ENCODE measurements at places on chromosomes 12 and 14.
A peak's percentile ranks its signal among the peaks of the same experiment; 100 is the strongest.

- peak; percentile 81 for DNase-seq
These were observed 200.7 kb upstream of the FOXN3 start for GRCh38 chr14:89617481-89618329.

- no peak for DNase-seq
These were observed 43.3 kb upstream of the LRRK2 start for GRCh38 chr12:40181490-40181889.

DNA sequence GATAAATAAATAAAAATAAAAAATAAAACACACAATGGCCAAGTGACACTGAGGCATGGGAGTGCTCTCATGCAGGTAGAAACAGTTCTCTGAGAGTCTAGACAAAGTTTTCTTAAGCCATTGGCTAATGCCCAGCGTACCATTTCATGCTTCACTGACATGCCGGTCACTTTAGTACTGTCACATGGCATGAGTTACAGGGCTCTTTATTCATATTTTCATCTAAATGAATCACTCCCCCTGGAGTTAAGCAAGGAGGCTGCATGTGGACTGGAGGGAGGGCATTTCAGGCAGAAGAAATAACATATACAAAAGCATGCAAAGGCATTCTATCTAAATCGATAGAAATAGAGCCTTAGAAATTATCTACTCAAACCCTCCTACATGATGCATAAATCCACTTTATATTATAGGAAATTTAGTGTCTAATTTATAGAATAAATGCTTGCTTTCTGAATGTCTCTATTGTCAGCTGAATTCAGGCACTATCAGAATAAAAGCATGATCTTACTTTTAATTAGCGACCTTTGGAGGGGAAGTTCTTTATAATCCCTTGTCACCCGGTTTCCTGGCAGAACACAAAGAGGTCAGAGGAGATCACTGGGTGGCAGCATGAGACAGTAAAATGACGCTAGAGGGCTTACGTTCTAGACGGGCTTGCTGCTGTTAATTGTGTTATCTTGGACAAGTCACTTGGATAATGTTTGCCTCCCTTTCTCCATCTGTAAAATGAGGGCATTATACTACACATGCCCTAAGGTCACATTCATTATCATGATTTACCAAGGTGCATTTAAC is 17.5 kb downstream of the DYRK4 start:
- DNase-seq, result no peak

DNA sequence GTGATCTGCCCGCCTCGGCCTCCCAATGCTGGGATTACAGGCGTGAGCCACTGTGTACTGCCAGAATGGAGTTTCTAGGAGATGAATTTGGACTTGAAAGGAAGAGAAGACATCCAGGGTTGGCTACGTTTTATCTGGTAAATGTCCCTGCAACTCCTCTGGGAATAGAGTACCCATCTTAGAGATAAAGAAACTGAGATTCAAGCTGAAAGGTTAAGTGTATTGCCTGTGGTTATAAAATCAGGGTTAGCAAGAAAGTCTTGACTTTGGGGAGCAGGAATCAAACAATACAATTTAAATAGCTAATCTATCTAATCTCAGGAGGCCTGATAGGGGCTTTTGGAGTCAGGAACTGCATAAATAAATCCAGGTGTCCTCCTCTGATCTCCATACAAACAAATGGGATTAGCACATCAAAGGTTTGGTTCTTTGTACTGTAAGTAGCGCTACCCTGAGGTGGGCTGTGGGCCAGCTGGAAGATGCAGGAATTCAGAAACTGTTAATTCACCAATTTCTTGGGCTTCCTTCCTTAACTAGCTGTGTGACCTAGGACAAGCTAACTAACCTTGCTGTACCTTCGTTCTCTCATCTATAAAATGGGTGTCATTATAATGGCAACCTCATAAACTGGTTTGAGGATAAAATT is 45.1 kb downstream of the TBX3 start:
- no peak for DNase-seq

DNA sequence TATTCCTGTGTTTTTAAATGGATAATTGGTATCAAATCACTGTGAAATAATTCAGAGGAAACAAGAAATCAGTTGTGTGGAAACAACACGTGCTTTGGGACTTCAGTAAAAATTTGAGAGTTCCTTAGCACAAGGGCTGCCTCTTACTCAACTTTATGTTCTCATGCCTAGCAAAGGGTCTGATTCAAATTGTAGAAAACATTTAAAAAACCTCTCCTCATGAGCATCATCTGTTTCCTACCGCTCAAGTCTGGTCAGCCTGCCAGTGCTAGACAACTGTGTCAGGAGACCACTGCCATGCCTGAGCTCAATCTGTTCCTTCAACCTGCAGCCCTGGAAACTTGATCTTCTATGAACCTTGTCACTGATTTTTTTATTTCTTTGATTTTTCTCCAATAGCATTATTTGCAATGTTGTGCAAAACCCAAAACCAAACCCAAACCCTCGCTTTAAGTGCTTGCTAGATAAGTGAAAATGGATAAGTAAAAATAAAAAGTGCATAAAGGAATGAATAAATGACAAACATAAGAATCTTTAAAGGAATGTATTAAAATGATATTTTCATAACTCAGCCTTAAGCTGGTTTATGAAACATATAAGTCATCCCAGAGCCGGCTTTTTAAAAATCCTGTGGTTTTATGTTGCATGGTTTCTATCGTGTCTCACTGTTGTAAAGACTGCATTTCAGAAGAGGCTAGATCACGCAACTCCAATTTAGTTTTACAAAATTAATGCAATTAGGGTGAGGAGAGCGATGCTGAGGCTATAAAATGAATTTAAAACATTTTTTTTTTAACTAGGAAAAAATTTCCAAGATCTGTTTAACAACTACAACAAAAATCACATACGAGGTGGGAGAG is 361.2 kb upstream of the PDE3A start:
- DNase-seq, result no peak

All from tongue (tissue), 3 donors.